Activated naive CD4-positive, alpha-beta T cell treated with anti-CD3 and anti-CD28 coated beads, Interleukin-2, amount 50 U/mL, for 16 hours (primary cell): ENCODE measurements at places on chromosomes 5 and 9.

DNA sequence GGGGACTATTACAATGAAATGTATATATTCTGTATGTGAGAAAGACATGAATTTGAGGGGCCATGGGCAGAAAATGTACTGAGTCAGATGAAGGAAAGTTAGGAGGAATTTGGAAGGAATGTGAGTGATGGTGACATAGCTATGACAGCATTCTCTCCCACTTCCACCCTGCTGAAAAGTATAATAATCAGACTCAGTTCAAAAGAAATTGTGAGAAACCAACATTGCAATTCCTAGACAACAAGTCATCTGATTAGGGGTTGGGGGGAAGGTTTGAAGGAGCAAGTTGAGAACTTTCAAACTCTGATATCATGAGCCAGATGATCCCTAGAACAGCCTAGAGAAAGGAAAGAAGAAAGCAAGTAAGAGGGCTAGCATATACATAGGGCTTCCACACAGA is 370.6 kb downstream of the DMRTA1 start:
- DNase-seq, result no peak

GRCh38 chr9:94899464-94900221 is 173.1 kb downstream of the AOPEP start:
- DNase-seq, result no peak

DNA sequence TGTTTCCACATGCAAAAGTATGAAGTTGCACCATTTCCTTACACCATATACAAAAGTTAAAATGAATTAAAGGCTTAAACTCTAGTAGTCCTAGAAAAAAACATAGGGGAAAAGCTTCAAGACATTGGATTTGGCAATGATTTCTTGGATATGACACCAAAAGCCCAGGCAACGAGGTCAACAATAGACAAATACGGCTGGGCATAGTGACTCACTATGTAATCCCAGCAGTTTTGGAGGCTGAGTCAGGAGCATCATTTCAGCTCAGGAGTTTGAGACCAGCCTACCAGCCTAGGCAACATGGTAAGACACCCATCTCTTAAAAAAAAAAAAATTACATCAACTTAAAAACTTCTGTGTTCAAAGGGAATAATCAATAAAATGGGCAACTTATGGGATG is 30.9 kb upstream of the SREK1 start:
- no peak for DNase-seq

GRCh38 chr5:137201876-137202275 is 297.2 kb downstream of the SPOCK1 start:
- no peak for DNase-seq

DNA sequence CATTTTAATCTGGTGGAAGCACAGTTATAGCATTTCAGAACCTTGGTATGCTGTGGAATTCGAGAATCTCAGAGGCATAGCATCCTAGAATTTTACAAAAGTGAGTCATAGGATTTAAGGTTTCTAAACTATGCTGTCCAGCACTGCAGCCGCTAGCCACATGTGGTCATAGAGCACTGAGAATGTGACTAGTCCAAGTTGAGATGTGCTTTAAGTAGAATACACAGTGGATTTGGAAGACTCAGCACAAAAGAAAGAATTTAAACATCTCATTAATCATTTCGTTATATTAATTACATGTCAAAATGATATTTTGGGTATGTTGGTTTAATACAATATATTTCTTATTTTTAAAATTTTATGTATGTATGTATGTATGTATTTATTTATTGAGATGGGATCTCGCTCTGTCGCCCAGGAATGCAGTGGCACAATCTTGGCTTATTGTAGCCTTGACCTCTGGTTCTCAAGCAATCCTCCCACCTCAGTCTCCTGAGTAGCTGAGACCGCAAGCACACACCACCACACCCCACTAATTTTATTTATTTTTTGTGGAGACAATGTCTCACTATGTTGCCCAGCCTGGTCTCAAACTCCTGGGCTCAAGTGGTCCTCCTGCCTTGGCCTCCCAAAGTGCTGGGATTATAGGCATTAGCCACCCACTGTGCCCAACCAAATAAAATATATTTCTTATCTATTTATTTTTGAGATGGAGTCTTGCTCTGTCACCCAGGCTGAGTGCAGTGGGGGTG is 20.4 kb upstream of the RPS14 start:
- DNase-seq, result no peak

DNA sequence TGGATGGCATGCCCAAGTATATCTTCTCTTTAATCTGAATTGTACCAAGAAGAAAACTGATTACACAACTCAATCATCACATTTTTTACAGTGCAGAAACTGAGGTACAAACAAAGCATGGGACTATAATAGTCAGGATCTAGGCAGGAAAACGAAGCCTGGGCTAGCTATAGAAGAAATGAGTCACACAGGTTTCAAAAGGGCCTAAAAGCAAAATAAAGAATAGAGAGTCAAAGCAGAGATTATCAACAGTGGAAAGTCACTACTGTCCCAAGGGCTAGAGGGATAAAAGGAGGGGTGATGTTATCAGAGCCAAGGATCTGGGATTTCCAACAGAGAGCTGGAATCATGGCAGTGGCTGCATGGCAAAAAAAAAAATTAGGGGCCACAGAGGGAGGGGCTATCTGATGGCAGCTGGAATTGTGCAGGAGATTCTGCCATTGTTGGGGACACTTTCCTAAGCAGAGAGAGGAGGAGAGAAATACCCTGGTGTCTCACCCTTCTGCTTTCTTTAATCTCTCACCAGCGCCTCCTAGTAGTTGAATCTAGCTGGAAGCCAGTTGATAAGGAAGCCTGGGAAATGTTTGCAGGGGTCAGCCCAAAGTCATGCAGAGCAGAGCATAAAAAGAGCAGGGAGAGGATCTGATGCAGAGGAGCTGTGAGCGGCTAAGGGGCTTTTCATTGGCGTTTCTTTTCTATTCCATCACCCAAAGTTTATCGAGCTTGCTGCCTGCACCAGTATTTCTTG is 343.2 kb downstream of the ACTL7B start:
- no peak for DNase-seq

GRCh38 chr5:67346611-67347010 is 150.0 kb upstream of the CD180 start:
- DNase-seq, result no peak

DNA sequence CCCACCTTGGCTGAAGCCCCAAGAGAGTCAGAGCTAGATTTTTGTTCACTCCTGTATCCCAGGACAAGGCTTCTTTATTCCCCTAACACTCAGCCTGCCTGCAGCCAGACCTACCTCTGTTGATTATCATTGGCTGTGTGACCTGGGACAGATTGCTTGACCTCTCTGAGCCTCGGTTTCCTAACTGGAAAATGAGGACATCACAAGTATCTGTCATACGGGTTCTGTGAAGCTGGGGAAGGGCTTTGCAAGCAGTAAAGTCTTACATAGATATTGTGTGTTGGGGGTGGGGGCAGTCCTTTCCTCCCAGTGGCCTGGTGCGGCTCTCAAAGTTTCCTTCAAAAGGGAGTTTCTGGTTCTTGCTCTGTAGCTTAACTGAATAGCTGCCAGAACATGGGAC is 2.5 kb upstream of the NEK6 start:
- no peak for DNase-seq

- DNase-seq, result no peak
Measured at GRCh38 chr5:127801751-127802476, 98.7 kb downstream of the CCDC192 start.

DNA sequence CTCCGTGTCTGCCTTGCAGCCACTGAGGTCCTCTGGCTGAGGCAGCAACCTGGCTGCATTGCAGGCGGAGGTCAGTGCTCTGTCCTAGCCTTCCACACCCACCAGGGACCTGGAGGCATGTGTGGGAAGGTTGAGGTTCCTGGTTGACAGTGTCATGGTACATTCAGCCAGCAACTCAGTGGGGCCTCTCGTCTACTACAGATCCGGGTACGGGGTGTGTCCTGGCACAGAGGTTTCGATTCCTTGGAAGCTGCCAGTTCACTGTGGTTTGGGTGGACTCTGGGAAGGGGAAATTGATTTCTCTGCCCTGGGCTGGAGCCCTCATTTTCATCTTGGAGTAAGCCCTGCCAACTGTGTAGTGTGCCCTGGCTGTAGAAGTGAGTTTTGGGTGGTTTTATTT is 45.1 kb downstream of the PDE8B start:
- DNase-seq, result no peak

DNA sequence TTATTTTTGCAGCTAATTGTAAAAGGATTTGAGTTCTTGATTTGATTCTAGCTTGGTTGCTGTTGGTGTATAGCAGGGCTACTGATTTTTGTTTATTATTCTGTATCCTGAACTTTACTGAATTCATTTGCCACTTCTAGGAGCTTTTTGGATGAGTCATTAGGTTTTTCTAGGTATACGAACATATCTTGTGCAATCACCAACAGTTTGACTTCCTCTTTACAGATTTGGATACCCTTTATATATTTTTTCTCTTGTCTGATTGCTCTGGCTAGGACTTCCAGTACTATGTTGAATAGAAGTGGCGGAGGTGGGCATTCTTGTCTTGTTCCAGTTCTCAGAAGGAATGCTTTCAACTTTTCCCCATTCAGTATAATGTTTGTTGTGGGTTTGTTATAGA is 210.8 kb downstream of the FGF10 start:
- no peak for DNase-seq

DNA sequence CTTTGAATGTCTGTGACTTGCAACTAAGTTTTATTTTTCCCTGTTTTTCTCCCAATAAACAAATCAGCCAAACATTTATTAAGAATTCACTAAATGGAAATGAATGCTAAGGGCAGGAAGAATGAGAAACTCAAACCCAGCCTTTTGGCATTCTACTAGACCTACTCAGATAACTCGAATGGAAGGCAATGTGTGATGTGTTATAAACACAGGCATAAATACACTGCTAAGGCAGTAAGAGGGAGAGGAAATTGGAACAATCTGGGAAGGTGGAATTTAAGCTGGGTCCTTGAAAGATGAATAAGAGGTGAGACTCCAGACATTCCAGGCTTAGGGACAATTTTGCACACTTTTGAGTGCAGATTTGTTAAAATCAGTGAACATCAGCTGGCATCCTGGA is 34.7 kb downstream of the MARCHF3 start:
- DNase-seq, result no peak

- DNase-seq, result no peak
Measured at GRCh38 chr5:148950892-148951291, 112.0 kb downstream of the SH3TC2 start.

DNA sequence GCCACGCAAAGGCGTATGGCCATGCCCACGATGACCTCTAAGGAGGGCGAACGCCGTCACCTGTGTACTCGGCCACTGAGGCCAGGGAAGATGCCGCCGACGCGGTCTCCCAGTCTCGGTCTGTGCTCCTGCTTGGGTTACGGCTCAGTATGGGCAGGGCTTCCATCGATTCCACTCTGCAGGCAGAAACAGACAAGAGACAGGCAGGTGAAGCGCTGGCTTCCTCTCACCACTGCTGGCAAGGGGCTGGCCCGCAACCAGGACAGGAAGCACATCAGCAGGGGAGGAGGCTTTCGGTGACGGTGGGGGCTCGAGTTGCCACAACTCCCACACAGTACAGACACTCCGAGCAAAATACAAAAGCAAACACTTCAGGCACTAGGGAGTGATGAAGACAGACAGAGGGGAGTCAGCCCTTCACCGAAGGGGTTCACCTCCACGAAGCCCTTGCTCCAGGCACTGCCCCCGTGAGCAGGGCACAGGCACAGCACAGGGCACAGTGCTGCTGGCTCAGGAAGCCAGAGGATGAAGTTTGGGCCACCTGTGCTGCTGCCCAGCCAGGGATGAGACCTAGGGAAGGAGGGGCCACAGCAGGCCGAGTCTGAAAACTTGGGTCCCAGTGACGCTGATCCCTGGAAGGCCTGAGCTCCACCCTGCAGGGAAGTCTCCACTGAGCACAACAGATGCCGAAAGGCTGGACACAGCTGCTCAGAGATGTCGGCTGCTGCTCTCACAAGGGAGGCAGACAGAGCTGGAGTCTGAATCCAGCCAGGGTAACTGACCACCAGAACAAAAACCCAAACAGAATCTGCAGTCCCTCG is 91.3 kb downstream of the CAMSAP1 start:
- DNase-seq, result no peak

- peak; percentile 64 for DNase-seq
Measured at GRCh38 chr5:157917899-157918809, 59.2 kb upstream of the CLINT1 start.

GRCh38 chr9:128625391-128626146 is 31.1 kb downstream of the DYNC2I2 start:
- no peak for DNase-seq

GRCh38 chr5:55226934-55227663 is at the start of gene MCIDAS:
TSS of gene MCIDAS (minus strand) at chr5:55227315. CDS start at chr5:55227138, 177 bp downstream.
- peak; percentile 64 for DNase-seq

DNA sequence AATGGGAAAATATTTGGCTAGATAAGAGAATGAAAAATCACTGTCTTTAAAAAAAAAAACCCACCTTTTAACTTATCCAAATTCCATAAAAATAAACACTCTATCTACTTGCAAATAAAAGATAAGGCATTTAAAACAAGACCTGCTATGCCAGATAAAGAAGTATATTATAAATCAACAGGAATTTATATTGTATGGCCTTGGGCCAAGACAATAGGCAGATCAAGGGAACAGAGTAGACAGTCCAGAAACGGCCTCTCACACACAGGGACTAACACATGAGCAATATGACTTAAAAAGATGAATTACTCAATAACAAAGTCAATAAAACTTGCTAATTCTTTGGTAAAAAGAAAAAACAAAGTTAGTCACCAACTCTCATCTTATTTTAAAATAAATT is 34.7 kb upstream of the ICE1 start:
- DNase-seq, result no peak

DNA sequence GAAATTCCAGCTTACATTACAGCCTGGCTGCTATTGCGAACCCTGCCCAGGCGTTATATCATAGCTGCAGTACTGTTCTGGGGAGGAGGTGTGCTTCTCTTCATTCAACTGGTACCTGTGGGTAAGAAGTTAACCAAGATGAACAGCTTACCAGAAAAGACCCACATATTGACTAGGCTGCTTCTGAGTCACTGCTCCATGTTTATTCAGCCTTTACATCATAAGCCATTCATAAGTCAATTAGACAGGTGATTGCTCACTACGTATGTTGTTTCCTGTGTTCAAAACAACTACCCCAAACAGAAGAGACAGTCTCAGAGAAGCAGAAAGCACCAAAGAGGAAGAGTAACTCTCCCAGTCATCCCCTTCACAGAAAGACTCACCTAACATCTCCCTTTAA is 34.7 kb upstream of the SLC22A5 start:
- DNase-seq, result no peak

GRCh38 chr9:82302968-82303655 is 314.5 kb downstream of the SPATA31D1 start:
- DNase-seq, result no peak
